ENCODE measurements at places on chromosomes 16 and 17.

GRCh38 chr16:4515611-4516233, 22.9 kb downstream of the CDIP1 start:
- DNase-seq: no peak

DNA sequence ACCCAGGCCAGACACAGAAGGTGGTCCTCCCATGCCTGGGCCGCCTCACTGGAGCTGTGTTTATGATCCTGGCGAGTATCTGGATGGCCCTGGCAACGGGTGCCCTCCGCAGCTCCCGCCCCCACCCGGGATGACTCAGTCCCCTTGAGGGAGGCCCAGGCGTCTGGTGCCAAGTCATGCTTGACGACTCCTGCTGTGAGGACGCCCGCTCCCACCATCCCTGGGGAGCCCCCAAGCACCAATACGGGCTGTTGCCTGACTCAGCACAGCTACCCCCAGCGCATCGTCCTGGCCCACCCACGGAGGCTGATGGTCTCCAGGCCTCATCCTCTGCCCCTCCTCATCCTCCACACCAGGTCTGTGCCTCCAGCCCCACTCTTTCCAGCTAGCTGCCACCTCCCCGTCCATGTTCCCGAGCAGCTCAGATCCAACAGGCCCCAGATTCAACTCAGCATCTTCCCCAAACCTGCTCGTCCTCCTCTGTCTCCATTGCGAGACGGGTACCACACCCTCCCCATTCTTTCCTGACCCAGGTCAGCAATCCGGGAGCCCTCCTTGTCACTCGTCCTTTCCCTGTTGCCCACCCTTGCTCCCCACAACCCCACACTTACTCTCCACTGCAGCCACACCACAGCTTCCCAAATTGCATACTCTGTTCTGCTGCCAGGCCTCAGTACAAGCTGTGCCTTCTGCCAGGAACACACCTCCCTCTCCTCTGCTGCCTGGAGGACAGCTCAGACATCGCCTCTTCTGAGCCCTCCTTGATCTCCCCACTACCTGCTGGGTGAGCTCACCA, 2.6 kb downstream of the CAMKK1 start:
- no peak for DNase-seq

GRCh38 chr17:61475726-61476125, 23.5 kb downstream of the TBX4 start:
- DNase-seq: no peak

DNA sequence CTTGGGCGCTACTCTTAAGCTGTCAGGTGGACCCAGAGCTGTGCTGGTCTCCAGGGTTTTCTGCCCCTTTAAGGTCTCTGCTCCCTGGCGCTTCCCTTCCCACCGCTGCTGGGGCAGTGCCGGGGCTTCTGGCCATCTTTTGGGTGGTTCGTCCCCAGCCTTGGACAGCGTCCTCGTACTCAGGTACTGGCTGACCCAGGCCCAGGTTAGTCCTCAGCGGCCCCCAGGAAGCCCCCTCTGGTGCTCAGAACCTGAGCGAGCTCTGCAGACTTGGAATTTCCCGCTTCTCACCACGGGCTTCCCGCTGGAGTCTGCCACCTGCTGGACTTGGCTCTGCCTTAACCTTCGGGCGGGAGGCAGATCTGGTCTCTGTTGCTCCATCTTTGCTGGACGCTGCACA, 94.1 kb upstream of the ZNF750 start:
- DNase-seq: no peak

GRCh38 chr17:41395611-41396010, 1.8 kb downstream of the KRT31 start:
- no peak for DNase-seq

DNA sequence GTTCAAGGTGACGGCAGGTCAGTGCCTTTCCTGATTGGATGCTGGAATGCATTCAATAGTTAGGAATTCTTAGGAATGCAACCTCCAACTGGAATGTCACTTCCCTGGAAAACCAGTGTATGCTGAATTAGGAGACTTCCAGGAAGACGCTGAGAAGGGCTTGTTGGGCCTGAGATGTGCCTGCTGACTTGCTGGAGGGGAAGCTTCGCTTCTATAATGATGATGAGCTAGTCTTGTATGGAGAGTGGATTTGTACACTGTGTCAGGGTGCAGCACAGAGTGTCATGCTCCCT, 45.6 kb downstream of the SMPD3 start:
- DNase-seq: no peak

- no peak for DNase-seq
These were observed 14.7 kb upstream of the WNT3 start for GRCh38 chr17:46832945-46833839.
